Activated CD8-positive, alpha-beta memory T cell treated with anti-CD3 and anti-CD28 coated beads, Interleukin-2, amount 50 U/mL, for 4 hours (primary cell): ENCODE measurements at places on chromosomes 11 and 22.

- no peak for DNase-seq
Measured at GRCh38 chr11:27405134-27405533, 42.1 kb upstream of the CCDC34 start.

GRCh38 chr11:87173185-87174039 is 135.7 kb downstream of the TMEM135 start:
- DNase-seq = no peak

- DNase-seq = no peak
Measured at GRCh38 chr11:36361901-36362391, 65.9 kb downstream of the PRR5L start.

DNA sequence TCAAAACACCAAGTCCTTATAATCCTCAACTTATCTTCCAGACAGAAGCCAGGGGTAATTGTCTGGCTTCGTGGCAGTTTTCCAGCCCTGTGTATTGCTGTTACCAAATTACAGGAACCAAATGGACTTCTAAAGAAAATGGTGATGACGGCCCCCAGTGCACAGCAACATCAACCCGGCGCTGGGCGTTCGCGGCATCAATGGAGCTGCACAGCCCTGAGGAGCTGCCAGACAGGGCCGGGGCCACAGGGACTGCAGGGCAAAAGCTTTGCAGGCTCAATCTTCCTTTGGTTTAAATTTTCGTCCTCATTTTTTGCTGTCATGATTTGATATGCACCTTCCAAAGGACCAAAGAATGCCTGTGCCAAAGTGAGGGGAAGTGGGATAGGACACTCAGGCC is 292.5 kb downstream of the BRD1 start:
- no peak for DNase-seq

- no peak for DNase-seq
Measured at GRCh38 chr11:65814986-65815565, 18.7 kb upstream of the SNX32 start.
